ENCODE measurements at places on chromosomes 2 and 18.

DNA sequence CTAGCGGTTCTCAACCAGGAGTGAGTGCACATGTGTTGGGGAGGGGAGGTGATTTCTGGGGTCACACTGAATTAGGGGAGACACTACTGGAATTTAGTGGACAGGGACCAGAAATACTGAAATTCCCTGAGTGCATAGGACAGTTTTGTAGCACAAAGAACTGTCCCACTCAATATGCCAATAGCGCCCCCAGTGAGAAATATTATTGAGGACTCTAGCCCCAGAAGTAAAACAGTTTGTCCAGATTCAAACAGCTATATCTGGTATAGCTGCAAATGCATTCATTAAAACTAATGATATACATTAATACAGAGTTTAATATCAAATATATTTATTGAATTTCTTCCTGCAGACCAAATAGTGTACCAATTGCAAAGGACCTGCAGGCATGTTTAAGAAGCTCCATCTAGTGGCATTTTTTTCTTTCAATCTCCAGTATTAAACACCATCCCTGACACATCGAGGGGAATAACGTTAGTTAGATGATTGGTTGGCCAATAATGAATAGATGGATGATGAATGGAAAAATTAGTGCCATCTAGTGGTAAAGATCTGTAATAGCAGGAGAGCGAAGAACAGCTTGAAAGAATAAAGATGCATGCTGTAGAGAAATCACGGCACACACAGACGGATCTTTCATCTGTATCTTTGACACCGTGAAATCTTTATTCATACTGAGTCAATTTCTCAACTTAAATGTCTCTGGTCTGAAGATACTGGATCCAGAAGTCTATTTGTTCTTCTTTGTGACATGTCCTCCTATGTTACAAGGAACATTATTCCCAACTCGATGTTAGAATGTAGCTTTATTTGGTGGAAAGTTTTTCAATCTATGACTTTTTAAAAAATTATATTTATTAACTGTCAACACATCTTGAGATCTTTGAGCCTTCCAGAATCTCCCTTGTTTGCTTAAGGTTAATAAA lies 62.5 kb downstream of the DHRS9 start:
- peak; percentile 43 for DNase-seq

DNA sequence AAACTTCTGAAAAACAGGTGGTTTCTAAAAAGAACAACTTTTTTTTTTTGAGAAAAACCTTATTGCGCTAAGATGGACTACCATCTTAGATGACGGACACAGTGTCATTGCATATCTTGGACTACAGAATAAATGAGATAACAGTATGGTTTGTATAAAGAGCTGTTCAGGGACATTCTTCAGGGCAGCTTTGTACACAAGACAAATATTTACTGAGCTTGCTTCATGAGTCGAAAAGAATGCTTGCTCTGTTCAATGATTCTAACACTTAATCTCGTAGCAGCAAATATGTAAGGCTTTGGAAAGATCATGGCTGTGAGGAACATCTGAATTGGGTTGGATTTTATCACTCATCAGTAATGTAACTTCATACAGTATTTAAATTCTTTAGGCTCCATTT lies 282.5 kb upstream of the CWC22 start:
- DNase-seq = no peak

- no peak for DNase-seq
Measured at GRCh38 chr2:235063471-235063961, 111.7 kb downstream of the SH3BP4 start.

DNA sequence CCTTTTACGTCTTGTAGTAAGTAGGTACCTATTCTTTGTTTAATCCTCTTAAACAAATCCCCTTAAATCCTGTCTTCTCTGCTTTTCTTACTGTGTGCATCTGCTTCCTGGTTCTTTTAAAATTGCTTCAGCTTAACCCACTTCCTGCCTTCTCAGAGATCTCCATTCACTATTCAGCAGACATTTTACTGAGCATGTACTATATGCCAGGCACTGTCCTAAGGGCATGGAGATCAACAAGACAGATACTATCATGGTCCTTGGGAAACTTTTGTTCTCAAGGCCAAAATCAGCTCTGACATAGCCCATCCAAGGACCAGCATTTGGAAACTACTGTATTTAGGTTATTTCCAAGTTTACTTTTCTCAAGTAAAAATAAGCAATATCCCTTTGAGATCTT lies 227.5 kb downstream of the TPGS2 start:
- DNase-seq = no peak
